ENCODE measurements at places on chromosomes 2 and 18.
A peak's percentile ranks its signal among the peaks of the same experiment; 100 is the strongest.

DNA sequence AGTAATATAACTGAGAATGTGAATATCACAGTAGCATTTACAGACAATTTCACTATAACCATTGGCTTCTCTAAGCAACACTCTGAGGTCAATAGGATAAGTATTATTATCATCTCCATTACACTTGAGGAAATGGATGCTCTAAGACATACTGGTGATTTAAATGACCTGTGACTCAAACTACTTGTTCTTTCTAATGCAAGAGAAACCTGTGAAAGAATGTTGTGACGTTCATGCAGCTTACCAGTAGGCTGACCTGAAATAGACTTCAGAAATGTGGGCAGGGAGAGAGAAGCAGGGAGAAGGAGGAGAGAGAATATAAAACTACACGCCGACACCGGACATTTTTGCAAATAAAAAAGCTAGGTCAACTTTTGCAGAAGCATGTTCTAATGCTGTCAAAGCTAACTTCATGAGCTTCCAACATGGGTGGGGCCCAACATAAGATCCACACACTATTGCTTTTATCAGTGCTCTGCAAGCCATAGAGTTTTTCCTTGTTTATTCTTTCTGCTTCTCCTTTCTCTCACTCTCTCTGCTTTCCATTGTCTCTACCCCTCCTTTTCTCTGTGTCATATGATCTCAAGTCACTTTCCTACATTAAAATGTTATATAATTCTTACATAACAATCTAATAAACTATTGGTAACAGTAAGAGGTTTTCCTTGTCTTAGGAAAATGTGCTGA lies 217.6 kb upstream of the FN1 start:
- no peak for DNase-seq

DNA sequence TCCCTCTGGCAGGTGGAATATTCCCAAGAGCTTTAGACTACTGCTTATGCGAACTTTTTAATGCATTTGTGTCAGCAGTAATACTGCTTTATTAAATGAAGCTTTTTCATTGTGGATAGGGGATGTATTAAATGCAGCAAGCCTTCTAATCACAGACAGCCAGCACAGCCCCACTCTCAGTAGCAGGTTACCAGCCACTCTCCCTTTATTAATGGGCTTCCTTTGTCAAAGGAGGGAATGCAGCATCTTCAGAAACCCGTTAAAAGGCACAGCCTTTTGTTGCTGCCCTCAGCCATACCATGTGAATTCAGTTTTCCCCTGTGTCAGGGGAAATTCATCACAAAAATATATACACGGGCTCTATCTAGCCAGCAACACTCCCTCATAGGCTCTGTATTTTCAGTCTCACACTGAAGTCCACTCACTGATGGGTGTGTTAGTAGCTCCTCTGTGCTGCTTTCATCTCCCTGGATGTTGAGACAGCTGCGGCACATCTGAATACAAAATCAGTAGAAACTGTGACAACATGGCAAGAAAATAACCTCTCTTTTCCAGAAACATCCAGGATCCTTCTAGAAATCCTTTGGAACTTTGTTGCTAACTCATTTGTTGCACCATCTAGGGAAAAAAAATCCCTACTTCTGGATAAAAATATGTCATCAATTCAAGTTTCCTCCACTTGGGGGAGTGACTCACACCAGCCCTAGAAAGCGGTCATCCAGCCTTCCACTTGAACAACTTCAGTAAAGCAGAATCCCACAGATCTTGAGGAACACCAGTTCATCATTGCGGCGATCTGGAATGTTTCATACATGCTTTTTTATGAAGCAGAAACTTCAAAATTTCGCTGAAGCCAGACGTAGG lies 48.4 kb downstream of the LRRTM1 start:
- no peak for DNase-seq

- no peak for DNase-seq
Measured at GRCh38 chr2:236633775-236634560, 64.3 kb downstream of the ACKR3 start.

DNA sequence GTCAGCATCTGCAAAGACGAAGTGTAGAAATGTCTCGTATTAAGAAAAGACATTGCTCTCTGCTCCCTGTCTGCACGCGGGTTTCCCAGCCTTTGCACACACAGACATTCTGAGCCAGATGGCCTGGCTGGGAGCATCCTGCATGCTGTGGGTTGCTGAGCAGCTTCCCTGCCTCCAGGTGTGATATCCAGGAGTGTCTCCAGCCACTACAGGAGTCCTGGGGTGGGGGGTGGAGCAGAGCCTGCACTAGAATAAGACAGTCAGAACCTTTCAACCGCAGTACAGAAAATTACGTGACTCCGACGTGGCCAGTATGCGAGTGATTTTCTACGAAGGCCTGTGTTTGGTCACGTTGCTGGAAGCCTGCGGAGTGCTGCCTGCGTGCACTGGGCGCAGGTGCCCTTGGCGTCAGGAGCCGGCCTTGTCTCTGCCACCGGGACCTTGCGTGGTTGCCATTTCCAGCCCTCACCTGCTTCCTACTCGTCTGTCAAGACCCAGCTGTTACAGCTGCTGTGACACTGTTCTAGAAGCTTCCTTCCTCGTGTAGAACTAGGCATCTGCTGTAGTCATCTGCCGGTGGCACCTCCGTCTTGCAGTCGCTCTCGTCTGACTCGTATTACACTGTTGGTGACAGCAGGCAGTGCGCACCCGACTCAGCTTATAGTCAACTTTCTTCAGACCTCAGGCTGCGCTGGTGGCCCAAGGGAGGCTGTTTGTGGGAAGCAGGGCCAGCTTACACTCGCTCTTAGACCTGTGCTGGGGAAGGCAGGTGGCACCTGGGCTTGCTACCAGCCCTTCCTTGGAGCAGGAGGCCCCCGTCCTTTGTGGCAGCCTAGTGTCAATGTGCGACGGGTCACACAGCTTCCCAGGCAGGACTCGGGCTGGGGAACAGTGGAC lies 11.2 kb downstream of the CTDP1 start:
- DNase-seq = no peak

DNA sequence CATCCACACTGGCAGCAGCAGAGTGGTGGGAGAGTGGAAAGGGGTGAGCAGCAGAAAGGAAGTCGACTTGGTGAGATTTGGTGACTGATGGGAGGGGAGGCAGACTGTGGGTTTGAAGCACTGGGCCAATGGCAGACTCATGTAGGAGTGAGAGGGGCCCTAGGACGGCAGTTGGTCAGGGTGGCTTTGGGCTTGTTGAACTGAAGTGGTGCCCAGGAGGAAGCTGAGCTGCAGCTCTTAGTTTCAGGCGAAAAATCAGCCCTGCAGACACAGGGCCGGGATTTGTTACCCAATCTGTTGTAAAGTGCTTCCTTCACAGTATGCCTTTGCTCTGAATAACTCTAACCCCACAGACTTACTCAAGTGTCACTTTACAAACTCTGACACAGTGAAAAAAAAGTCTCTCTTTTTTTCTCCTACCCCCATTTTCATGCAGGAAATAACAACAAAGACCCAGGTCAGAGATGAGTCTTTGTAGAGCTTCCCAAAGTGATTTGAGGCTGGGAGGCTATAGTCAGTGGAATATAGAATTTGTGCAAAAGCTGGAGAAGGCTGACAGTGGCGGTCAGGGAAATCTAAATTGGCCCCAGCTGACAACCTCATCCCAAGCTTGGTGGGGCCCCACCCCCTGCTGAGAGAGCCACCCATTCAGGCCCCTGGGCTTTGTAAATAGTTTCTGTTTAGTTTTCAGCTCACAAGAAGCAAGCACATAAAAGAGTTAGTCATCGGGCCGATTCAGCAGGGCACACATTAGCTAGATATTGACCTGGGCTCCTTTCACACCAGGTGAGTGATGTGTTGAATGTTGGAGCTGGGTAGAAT lies 226.9 kb downstream of the VAPA start:
- DNase-seq = no peak

DNA sequence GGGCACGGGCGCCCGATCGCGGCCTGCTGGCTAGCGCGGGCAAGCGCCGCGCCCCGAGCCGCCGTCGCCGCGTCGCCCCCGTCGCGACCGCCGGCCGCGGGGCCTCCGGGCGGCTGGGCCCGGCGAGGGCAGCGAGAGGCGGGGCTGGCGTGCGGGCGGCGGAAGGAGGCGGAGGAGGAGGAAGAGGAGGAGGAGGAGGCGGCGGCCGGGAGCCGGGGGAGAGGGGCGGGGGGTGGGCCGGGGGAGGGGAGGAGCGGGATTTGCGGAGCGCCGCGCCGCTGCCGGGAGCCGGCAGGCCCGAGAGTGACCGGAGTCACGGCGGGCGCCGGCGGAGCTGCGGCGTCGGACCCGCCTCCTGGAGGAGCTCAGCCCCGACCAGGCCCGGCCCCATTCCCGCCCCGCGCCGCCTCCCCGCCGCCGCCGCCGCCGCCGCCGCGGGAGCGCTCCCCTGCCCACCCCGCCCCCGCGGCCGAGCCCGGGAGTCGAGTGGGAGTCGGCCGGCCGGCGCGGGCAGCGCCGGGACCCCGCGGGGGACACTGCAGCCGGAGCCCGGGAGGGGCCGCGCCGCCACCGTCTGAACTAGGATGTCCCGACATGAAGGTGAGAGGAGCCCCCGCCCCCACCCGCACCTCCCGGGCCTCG lies at the start of gene KCMF1:
Gene KCMF1, plus strand, starts transcription at position 294 of the 642 bp plus-strand sequence. Its CDS starts 291 bp downstream, at position 585.
- DNase-seq = peak; percentile 76

- DNase-seq = no peak
Measured at GRCh38 chr2:37375741-37376288, 31.4 kb downstream of the QPCT start.

DNA sequence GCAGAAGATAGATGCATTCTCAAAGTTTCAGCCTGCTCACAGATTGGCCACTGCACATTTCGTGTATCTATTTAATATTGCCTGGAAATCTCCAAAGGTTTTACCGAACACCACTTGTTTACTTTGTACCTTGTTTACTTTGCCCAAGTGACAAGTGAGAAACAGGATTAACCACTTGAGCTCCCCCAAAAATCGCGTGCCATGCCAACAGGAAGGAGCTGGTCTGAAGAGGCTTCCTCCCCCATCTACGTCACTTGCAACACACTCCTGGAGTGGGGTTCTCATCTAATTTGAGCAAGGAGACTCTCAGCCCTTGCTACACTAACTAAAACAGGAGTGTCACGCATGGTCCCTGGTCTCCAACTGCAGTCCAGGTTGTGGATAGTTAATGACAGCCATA lies 212.5 kb upstream of the TMEM200C start:
- no peak for DNase-seq

- DNase-seq = no peak
Measured at GRCh38 chr2:181660181-181660580, 3.3 kb upstream of the CERKL start.

- DNase-seq = no peak
Measured at GRCh38 chr2:234300391-234300925, 196.4 kb downstream of the ARL4C start.

GRCh38 chr2:150931451-150931850 lies 330.2 kb downstream of the RBM43 start:
- DNase-seq = no peak

- DNase-seq = no peak
Measured at GRCh38 chr18:74946646-74947375, 262.1 kb downstream of the PTGR3 start.

- DNase-seq = no peak
Measured at GRCh38 chr2:38159597-38159996, 83.6 kb upstream of the CYP1B1 start.

- no peak for DNase-seq
Measured at GRCh38 chr2:1527153-1527992, 114.1 kb downstream of the TPO start.

GRCh38 chr2:205964111-205964761 lies 121.7 kb downstream of the INO80D start:
- DNase-seq = no peak

DNA sequence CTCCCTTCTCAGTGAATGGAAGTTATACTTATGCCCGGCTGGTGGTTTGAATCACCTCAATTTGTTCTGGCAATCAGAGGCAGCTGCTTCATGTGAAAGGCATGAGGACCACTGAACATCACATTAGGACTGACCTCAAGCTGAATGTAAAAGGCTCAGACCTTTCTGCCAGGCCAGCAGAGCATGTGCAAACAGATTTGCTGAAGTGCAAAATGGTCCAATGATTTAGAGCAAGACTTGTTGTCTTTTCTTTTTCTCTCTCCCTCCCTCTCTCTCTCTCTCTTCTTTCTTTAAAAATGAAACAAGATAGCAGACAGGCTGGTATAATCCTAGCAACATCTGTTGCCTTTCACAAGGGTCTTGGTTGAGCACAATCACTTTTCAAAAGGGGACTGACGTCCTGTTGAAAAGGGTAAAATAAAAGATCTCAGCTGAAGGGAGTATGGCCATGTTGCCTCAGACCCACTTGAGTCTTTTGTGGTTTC lies 13.3 kb upstream of the CDH7 start:
- peak; percentile 37 for DNase-seq

DNA sequence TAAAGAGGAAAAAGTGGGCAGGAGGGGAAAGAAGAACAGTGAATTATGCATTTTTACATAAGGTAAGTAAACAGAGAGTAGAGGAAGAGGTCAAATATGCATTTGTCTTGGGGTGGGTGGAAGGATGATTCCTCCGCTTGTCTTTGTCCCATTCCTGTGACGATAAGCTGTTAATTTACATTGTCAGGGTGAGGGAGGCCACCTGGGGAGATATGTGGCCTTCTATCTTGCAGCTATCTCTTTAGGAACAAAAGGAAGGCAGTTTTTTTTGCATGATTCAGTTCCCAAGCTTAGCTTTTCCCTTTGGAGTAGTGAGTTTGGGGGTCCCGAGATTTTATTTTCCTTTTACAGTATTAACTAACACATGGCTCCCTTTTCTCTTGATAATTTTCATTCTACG lies 2.2 kb upstream of the INPP4A start:
- no peak for DNase-seq

GRCh38 chr2:121095257-121096080 lies 189.5 kb downstream of the TFCP2L1 start:
- peak; percentile 71 for DNase-seq

DNA sequence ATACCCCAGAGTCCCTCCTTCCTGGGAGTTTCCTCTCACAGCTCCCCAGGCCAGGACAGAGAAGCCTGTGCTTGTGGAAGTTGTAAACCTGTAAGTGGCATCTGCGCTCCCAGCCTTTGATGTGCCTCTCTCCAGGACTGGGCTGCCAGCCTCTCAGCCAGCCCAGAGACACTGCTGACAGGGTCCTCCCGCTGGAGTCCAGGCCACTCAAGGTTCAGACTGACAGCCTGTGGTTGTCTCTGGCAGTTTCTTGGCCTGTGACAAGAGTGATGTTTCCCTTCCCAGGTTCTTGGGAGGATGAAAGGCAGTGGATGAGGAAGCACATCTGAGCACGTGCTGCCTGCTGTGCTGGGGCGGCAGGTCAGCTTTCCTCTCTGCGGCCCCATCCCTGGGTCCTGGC lies 3.0 kb downstream of the SLC35F6 start:
- DNase-seq = no peak

DNA sequence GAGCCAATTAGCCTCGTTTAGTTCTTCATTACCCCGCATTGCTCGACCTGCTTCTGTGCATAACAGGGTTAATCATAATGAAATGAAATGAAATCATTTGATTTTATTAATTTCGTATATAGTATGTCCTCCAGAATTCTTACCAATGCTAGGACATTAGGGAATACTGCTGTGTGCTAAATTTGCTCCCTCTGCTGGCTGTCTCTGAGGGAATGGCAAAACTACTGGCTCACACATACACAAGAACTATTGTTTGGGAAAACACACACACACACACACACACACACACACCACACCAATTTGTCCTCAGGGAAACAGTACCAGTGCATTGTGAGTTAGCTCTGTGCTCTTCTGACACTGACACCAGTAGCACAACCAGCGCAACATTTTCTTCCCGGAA lies 273.3 kb upstream of the TCF4 start:
- no peak for DNase-seq

- peak; percentile 2 for DNase-seq
Measured at GRCh38 chr2:83742117-83742782, 716.8 kb downstream of the SUCLG1 start.

Measured in NCI-H2081 (cell line).